ENCODE measurements at places on chromosomes 7 and 10.

- no peak for DNase-seq
Observed at GRCh38 chr7:99122762-99123161, 21.1 kb downstream of the SMURF1 start.

GRCh38 chr7:106774768-106775551, 90.1 kb upstream of the PIK3CG start:
- no peak for DNase-seq

GRCh38 chr7:100356416-100357068, 1.4 kb upstream of the PILRB start:
- DNase-seq, result no peak

DNA sequence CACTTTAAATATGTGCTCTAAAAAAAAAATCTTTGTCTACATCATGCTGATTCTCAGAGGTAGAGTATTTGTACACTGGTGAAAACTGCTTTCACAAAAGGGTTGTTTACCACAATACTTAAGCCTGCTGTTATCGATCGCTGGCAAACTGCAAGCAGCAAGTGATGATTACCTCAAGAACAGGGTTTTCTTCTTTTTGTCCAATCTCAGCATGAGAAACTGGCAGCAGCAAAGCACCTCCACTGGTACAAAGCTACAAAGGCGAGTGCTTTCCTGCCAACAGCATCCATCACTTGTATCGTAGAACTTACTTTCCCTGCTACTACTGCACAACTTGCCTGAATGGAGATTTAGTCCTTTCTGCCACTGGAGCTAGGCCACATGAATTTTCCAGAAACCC, 276.5 kb downstream of the DGKB start:
- no peak for DNase-seq

DNA sequence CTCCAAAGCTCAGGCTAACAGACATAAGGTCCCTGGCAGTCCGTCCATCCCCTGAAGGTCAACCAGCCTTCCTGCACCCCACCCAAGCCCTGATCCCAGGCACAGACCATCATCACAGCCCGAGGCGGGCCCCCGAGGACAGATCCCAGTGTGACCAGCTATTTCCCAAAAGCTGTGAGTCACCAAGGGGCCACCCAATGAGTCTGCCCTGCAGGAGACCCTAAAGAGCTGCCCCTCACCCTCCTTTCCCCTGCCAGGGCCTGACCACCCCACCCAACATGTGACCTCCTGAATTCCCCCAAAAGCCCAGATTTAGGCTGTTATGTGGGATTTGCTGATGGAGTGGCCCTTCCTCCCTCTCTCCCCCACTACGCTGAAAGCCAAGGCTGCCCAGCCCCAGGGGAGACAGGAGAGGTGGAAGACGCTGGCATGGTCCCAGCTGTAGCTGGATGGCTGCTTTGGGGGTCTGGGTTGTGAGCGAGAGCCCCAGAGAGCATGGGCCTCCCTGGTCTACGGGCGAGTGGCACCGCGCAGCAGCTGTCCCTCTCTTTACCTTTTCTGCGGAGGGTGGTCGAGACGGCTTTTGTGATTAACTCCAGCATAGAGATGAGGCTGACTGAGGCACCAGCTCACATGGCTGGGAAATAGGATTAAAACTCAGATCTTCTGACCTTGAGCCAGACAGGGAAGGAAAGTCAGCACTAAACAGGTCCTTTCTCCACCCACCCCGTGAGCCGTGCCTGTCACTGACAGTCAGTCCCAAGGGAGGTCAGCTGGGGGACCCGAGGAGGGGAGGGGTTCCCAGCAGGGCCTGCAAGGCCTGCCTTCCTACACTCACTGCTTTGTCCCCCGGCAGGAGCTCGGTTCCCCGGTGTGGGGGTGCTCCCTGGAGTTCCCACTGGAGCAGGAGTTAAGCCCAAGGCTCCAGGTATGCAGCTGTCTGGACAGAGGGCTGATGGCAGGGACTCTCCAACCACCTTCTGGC, 16.7 kb downstream of the ELN start:
- DNase-seq, result no peak

DNA sequence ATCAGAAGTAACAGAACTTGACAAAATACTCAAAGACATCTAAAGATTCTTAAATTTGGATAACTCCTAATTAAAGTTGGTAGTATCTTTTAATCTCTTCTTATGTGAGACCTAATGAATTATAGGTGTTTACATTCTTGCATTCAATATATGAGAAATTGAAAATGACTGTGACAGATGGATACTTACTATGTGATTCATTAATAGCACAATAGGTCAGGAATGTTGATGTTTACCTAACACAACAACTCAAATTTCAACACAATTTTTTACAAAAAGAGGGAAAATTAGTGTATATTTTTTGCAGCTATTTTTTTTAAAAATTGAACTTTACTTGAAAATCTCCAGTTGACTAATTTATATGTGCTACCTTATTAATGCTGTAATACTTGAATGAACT, 31.7 kb upstream of the MCU start:
- no peak for DNase-seq

DNA sequence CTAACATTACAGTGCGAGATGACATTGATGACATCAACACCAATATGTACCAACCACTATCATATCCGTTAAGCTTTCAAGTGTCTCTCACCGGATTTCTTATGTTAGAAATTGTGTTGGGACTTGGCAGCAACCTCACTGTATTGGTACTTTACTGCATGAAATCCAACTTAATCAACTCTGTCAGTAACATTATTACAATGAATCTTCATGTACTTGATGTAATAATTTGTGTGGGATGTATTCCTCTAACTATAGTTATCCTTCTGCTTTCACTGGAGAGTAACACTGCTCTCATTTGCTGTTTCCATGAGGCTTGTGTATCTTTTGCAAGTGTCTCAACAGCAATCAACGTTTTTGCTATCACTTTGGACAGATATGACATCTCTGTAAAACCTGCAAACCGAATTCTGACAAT, 4.3 kb downstream of the GPR22 start:
- no peak for DNase-seq

GRCh38 chr7:44258865-44259546, 58.2 kb downstream of the YKT6 start:
- DNase-seq, result no peak

DNA sequence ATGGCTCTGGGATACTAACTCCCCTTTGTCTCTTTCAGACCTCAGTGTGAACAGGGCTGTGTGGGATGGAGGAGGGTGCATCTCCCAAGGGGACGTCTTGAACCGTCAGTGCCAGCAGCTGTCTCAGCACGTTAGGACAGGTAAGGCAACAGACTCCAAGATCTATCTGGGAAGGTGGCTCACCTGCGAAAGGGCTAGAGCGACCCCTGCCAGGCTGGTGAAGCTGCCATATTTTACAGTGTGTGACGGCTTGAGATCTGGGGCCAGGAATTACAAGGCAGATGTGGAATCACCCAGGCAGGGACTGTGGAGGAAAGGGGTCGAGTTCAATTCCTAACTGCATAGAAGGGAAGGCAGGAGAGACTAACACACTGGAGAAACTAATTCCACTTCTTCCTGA, 11.2 kb downstream of the MUC17 start:
- no peak for DNase-seq

- DNase-seq, result peak; percentile 63
Observed at GRCh38 chr7:109094-109493, 83.3 kb upstream of the FAM20C start.

GRCh38 chr10:123535386-123535785, 130.8 kb upstream of the GPR26 start:
- no peak for DNase-seq

DNA sequence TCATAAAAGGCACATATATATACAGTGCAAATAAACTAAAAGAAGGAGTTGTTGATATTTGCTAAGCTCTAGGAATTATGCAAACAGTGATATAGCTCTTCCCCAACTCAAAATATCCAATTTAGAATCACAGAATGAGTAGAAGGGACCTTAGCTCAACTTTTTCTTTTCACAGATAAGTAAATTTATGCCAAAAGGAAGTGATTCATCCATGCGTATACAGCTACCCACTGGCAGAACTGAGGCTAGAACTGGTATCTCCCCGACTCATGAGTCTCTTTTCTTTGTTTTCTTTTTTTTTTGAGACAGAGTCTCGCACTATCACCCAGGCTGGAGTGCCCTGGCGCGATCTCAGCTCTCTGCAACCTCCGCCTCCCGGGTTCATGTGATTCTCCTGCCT, 54.2 kb upstream of the SVIL start:
- no peak for DNase-seq

DNA sequence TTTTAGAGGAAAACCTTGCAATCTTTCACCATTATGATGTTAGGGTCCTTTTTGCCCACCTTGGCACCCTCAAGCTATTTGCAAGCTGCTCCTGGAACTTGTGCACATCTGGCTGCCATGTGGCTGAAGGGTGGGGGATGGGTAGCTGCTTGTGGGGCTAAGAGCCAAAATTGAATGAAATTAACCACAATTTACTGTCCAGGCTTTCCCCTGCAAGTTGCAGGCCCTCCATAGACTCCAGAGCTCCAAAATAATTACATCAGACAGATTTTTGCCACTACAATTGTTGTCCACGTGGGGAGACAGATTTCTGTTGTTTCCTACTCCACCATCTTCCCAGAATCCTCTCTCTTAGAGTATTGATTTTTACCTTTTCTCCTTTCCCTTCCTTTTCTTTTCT, 19.1 kb downstream of the PI4K2A start:
- no peak for DNase-seq

Data from cerebellum (tissue), 4 donors.